Caco-2 (cell line): ENCODE measurements at places on chromosomes 11 and 22.

DNA sequence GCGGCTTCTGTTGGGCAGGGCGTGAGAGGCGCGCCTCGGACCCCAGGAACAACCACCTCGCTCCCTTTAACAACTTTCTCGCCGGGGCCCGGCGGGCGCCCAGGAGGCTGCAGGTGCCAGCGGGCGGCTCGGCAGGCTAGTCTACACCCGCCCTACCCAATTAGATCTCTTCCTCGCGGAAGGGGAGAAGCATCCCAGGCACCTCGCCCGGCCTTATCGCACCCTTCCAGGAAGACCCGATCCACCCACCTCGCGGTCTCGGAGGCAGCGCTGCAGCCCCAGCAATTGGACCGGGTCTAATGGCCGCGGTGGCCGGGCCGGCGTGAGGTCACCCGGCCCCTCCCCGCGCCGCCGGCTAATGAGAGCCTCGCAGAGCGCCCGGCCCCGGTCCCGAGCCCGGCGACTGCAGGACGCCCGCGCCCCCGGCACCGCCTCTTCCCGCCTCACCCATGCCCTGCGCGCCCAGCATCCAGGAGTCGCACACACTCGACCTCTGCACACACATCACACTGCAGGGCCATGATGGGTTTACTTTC, at the start of gene PLAAT3:
TSS of gene PLAAT3 (minus strand) at position 298 of the 536 bp plus-strand sequence. CDS start 419 bp downstream, outside the sequence.
- DNase-seq: peak; percentile 90

DNA sequence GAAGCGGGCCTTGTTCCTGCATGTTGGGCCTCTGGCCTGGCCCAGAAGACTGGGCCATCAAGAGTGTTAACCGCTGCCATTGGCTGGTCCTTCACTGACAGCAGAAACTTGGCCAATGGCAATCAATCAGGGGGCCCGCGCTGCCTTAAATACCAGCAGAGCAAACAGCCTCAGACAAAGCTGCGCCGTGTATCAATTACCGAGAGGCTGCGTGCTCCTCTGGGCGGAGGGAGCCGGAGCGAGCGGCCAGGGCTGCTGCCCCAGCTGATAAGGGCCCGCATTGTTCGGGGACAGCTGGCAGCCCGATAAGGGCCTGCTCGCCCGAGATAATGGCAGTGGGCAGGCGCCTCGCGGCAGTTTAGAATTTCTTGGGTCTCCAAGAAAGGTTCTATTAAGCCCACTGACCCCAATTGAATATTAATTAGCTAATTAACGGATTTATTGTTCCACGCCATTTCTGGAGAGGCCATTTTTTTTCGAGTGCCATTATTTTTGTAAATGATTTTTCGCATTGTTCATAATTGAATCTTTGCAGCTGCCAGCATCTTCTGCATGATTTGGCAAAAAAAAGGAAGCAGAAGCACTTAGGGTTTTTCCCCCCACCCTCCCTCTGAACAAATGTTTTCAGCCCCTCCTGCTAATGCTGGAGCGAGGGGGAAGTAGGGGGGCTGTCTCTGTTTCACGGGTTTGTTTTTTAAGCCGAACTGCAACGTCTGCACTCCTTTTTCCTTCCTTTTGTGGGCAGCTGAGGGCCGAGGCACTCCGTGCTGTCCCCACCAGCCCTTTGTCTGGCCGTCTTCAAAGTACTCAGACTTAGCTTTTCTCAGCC, 37.6 kb upstream of the RIC3 start:
- no peak for DNase-seq

DNA sequence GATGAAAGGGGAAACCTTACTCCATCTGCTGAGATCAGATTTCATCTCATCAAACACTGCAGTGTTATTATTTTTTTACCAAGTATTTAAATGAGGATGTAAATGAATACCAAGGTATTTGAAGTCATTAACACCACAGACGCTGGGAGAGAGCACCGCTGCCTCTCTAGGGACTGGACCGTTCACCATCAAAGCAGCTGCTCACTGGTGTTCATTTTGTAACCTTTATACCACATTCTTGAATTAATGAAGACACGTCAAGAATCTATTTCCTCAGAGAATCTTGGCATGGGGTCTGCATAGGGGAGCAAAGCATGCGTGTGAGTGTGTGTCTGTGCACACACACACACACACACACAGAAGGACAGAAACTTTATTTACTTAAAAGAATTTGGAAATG, 15.6 kb downstream of the SIAE start:
- DNase-seq: no peak

GRCh38 chr11:45267652-45268299, 18.4 kb downstream of the SYT13 start:
- DNase-seq: no peak

- no peak for DNase-seq
These were observed 359.2 kb downstream of the BUD13 start for GRCh38 chr11:116413301-116414242.

GRCh38 chr11:130023204-130023603, 20.6 kb upstream of the PRDM10 start:
- peak; percentile 88 for DNase-seq

GRCh38 chr22:16824716-16825687, at the start of gene XKR3:
TSS of gene XKR3 (minus strand) at chr22:16825411. CDS start at chr22:16808073, 17,338 bp downstream.
- DNase-seq: no peak

- DNase-seq: no peak
These were observed 746 bp downstream of the CTNND1 start for GRCh38 chr11:57762235-57762861.

DNA sequence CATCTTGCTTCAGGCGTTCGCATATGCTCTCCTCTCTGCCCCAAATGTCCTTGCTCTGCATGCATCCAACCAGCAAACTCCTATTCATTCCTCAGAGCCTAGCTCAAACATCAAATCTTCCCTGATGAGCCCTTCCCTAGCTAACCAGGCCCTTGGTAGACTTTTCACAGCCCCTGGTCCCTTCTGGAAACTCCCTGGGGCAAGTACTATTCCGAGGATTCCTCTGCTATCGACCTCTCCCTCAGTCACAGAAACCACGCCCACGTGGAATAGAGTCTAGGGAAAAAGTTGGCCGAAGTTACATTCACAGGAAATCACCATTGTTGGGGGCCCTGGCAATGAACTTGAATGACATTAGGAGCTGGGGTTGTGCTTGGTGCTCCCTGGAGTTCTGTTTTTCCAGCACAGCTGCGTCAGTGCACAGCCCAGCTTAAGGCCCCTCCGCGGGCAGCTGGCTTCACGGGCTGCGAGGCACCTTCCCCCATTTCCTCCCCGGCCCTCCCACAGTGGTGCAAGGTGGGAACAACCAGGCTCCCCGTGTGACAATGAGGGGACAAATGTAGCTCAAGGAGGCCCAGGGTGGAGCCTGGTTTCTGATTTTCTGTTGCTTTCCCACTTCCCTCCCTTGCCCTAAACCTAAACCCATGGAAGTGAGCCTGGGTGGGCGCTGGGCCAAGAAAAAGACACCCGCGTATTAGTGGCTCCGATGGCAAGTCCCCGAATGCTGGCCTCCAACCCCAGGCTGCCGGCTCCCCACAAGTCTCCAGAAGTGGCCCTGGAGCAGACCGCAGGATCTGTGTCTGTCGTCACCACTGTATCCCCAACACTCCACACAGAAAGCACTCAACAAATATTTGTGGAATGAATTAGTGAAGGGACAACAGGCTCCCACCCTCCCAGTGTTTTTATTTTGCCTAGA, 4.3 kb upstream of the ATP5MGL start:
- DNase-seq: no peak

GRCh38 chr11:68009391-68010089, 587 bp upstream of the ALDH3B1 start:
- peak; percentile 72 for DNase-seq

GRCh38 chr11:114251815-114252337, 44.3 kb upstream of the NNMT start:
- no peak for DNase-seq

DNA sequence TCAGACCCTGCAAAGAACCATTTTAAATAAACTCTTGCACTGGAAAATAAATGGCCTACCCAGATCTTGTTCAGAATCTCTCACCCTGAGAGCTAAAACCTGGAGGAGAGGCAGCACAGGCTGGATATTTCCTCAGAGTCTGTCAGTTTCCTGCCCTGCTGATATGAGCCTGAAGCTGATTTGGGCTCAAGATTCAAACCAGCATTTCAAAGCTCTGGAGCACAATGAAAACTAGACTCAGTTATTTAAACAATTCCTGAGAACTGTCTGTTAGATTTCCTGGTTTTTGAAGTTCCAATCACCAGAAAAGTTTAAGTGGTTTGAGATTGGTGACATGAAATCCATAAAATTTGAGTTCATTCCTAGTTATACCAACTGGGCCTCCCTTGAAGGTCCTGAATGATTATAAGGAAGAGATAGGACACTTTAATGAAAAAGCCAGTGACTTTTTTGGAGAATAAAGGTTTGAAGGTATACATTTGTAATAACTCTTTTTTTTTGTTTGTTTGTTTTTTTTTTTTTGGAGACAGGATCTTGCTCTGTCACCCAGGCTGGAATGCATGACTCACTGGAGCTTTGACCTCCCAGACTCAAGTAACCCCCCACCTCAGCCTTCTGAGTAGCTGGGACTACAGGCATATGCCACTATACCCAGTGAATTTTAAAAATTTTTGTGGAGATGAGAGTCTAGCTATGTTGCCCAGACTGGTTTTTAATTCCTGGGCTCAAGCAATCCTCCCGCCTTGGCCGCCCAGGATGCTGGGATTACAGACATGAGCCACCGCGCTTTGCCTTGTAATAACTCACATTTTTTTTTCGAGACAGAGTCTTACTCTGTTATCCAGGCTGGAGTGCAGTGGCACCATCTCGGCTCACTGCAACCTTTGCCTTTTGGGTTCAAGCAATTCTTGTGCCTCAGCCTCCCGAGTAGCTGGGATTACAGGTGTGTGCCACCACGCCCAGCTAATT, 8.0 kb upstream of the ESAM start:
- peak; percentile 58 for DNase-seq

GRCh38 chr11:64245797-64246620, 734 bp downstream of the PPP1R14B start:
- DNase-seq: peak; percentile 72

DNA sequence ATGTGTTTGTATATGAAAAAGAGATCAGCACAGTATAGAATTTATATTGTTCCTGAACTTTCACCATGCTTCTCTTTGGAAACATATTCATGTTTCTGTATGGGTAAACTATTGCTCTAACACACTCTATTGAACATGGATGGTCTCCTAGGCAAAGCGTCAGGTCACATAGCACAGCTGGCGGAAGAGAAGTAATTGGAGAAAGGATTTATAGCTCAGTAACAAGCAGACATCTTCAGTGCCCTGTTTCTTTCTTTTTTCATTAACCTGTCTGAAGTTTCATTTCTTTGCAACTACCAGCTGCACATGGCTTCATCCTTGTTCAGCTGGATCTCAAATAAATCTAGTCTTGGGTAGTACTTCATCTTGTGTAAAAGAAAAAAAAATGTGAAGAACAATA, 84.4 kb upstream of the TRPC6 start:
- no peak for DNase-seq

DNA sequence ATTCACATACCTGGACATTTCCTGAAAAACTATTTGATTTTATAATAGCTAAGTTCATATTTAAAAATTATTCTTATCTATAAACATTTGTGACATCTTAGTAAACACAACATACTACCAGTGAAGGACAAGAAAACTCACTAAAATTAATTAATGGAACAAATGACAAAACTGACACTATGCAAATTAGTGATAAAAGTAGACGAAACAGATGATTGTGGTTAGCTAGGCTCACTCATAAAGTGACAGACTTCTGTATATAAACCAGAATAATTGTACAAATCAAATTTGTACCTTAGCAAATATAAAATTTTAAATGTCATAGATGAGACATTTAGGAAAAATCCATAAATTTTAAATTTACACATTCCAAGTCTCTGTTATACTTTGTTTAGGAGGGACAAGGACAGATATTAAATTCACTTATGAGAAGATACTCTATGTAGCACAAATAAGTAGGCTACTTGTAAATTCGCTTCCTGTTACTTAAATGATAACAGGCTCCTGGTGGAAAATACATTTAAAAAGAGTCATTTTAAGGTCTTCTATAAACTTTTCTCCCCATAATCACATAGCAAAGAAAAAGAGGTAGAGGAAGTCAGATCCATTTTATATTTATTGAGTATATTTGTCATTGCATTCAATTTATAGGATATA, 81.2 kb downstream of the KIF18A start:
- DNase-seq: no peak

DNA sequence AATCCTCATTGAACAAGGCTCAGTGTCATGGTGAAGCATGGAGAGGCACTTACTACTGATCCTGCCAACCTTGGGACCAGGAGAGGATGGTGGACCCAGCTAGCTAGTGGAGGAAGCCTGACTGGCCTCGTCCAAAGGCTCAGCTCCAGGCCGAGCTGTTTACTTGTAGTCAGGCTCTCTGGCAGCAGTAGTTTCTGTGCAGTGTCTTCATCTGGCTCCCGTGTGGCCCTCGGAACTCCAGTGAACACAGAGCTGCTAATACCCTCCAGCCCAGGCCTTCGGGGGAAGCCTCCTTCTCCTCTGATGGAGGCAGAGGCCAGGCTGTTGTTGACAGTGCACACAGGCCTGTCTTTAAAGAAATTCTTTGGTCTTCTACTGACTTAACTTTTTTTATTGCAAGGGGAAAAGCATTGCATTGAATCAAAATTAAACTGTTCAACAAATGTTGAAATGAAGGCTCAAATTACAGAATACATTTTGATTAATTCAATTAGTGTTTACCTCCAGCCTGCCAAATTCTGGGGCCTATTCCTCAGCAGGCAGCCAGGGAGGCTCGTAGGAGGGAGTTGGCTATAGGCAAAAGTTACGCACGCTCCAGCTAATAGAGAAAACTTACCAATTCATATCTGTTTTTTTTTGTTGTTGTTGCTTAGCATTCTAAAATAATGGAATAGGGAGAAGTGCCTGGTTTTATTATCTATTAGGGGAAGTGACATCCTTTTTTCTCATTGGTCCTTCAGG, 18.8 kb downstream of the PPFIBP2 start:
- no peak for DNase-seq

GRCh38 chr11:72831521-72832300, 17.5 kb downstream of the ATG16L2 start:
- DNase-seq: peak; percentile 89

GRCh38 chr11:85755285-85755684, 55.7 kb downstream of the SYTL2 start:
- no peak for DNase-seq

DNA sequence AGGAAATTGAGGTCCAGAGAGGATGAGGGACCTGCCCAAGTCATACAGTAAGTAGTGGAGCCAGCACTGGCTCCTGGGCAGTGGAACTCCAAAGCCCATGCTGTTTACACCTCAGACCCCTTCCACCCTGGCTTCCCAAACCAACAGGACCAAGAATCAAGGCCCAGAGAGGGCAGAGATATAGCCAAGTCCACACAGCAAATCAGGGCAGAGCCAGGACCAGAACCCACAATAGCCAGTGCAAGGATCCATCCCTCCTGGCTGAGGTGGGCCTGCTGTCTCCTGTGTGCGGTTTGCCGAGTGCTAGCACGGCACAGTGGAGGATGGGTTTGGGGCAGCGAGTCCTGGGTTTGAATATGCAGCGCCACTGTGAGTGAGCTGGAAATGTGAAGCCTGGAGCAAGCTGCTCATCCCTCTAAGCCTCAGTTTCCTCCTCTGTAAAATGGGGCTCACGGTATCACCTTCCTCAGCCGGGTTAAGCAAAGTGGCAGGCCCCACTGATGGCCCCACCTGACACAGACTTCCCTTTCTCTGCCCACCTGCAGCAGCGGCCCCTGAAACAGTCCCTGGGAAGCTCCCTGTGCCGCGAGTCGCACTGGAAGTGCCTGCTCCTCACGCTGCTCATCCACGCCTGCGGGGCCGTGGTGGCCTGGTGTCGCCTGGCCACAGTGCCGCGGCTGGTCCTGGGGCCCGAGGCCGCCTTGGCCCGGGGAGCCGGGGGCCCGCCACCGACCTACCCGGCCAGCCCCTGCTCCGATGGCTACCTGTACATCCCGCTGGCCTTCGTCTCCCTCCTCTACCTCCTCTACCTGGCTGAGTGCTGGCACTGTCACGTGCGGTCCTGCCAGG, 2.3 kb downstream of the TMEM151A start:
- no peak for DNase-seq

- no peak for DNase-seq
These were observed 18.2 kb upstream of the MUC5AC start for GRCh38 chr11:1139441-1140083.
